Adrenal gland (tissue), 19 donors: ENCODE measurements at places on chromosomes 6 and 20. TPM values are rescaled to one million over a fixed set of nuclear protein-coding genes. Genes with fewer than 3 reads are reported as not detected.

GRCh38 chr6:15911753-15912504 lies 217.0 kb upstream of the MYLIP start:
- no peaks in the 10 kb centered on the region for H3K36me3 ChIP-seq
- no peak overlapping the region for H3K27ac ChIP-seq
- no peak for DNase-seq
- no peaks in the 10 kb centered on the region for H3K4me1 ChIP-seq

DNA sequence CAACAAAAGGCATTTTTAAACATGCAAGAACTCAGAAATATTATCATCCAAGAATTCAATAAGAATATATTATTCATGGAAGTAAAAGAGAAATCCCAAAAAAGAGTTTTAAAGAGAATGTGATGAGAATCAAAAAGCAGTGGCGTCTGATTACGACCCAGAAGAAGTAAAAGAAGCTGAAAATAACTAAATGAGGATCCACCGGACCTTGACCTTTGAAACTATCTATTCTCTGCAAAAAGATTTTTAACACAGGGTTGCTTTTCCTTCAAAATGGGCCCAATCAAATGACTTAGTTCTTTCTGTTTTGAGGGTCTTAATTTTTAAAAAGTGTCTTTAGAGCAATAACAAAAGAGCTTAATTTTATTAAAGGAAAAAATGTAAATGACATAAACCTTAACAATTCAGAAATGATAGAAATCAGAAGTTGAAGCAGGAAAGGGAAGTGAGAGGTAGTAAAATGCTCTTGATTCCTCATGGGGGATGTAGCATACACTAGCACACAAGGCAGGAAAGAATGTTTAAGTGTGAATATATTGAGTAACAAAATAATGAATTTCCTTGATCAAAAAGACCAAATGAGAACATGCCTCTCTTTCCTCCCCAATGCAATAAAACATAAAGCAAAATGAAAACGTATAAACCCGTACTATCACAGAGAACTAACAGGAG lies 223.1 kb upstream of the PRDM1 start:
- no peak overlapping the region for H3K4me3 ChIP-seq
- no peak for DNase-seq
- no peaks in the 10 kb centered on the region for H3K27me3 ChIP-seq

GRCh38 chr6:42227173-42227850 lies 9.7 kb upstream of the MRPS10 start:
- H3K4me1 ChIP-seq, result no peaks in the 10 kb centered on the region
- peaks cover 9% of the 10 kb centered on the region for H3K36me3 ChIP-seq
- H3K27me3 ChIP-seq, result no peaks in the 10 kb centered on the region

GRCh38 chr20:20317195-20317594 lies 50.7 kb upstream of the INSM1 start:
- no peak for DNase-seq
- H3K4me1 ChIP-seq, result no peaks in the 10 kb centered on the region
- H3K27me3 ChIP-seq, result no peaks in the 10 kb centered on the region

DNA sequence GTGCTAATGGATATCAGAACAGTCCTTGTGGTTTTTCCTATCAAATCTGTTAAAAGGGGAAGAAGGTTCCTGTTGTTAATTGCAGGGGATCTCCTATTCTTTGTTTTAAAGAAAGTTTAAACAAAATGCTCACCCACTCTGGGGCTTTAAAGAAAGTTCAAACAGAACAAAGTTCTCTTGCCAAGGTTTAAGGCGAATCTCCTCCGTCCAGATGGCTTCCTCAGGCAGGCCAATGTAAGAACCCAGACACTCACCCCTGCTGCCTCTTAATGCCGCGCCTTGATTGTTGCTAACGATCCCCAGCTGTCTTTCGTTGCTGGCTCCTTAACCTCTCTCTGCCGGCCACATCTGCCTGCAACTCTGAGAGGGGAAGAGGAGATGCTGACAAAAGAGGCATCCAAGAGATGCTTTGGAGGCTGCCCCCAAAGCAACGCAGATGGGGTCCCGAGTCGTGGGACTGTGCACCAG lies 235.0 kb upstream of the PRDM1 start:
- H3K36me3 ChIP-seq, result no peaks in the 10 kb centered on the region
- no peaks in the 10 kb centered on the region for H3K4me1 ChIP-seq
- DNase-seq, result no peak

GRCh38 chr6:52718550-52718949 lies 44.7 kb downstream of the GSTA2 start:
- DNase-seq, result no peak
- H3K27ac ChIP-seq, result no peak overlapping the region
- H3K4me1 ChIP-seq, result no peaks in the 10 kb centered on the region
- no peaks in the 10 kb centered on the region for H3K36me3 ChIP-seq
- H3K27me3 ChIP-seq, result no peaks in the 10 kb centered on the region

The PTCRA gene
- not detected for total RNA-seq

The FAM83B gene
- not detected for total RNA-seq

The C6orf141 gene
- not detected for total RNA-seq

The CALHM5 gene
- 1.6 TPM for total RNA-seq

The NRSN1 gene
- 0.46 TPM for total RNA-seq

The PRL gene
- not detected for total RNA-seq

The TMEM200A gene
- total RNA-seq, result 30.5 TPM
